Stimulated activated CD4-positive, alpha-beta T cell treated with anti-CD3 and anti-CD28 coated beads, Interleukin-1b, Interleukin-23, amount 100 ng/mL, for 1 hour (primary cell): ENCODE measurements at places on chromosomes 2 and 18.

- no peak for DNase-seq
These were observed 73.1 kb downstream of the SKA1 start for GRCh38 chr18:50447952-50448351.

GRCh38 chr2:145141981-145142380 is 622.1 kb upstream of the ZEB2 start:
- DNase-seq, result no peak

DNA sequence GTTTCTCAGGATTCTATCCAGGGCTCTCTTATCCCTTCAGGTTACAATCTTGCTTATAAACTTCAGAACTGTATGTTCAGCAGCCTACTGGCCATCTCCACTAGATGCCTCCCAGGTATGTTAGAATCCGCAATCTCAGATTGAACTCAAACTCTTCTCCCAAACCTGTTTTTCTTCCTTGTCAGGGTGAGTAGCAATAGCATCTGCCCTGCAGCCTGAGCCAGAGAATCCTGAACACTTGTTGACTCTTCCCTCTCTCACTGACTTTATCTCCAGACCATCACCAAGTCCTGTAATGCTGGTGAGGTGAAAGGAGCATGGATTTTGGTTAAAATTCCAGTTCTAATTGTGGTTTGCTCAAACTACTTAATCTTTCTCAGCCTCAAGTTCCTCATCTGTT is 82.6 kb upstream of the ALPP start:
- DNase-seq, result no peak

- no peak for DNase-seq
These were observed 24.2 kb upstream of the EFEMP1 start for GRCh38 chr2:55947752-55948151.

DNA sequence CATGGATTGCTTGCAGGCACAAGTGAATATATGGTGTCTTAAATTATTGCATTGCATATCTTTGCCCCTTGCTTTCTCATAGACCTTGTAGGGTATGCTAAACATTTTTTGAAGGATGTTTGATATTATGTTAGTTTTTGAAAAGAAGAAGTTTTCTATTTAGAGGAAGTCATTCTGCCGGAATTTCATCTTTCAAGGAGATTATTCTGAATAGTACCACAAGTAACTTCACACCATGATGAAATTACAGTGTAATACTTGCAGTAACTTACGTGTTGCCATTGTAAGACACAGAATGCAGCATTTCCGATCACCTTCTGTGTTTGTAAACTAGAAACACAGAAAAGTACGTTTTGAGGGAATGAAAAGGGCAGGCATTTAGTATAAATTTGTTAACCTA is 71.9 kb downstream of the ACVR2A start:
- no peak for DNase-seq

- peak; percentile 35 for DNase-seq
These were observed 98.7 kb downstream of the ACVR1 start for GRCh38 chr2:157777427-157777826.

DNA sequence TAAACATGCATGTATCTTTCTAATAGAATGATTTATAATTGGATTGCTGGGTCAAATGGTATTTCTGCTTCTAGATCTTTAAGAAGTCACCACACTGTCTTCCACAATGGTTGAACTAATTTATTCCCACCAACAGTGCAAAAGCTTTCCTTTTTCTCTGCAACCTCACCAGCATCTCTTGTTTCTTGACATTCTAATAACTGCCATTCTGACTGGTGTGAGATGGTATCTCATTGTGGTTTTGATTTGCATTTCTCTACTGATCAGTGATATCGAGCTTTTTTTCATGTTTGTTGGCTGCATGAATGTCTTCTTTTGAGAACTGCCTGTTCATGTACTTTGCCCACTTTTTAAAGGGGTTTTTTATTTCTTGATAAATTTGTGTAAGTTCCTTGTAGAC is 182.5 kb downstream of the ANKRD44 start:
- no peak for DNase-seq

GRCh38 chr2:3646446-3646845 is 11.6 kb upstream of the ALLC start:
- DNase-seq, result no peak

GRCh38 chr2:236691799-236692167 is 122.2 kb downstream of the ACKR3 start:
- no peak for DNase-seq

- no peak for DNase-seq
These were observed 6.8 kb downstream of the UGT1A6 start for GRCh38 chr2:233699424-233700027.

GRCh38 chr18:6866552-6867085 is 137.1 kb downstream of the ARHGAP28 start:
- no peak for DNase-seq
